CD14-positive monocyte (primary cell): ENCODE measurements at places on chromosomes 7 and 10. TPM values are rescaled to one million over a fixed set of nuclear protein-coding genes. Genes with fewer than 3 reads are reported as not detected.

SFTPA1 gene
- polyA plus RNA-seq: not detected in 2 replicates

AGAP6 gene
- polyA plus RNA-seq: 20.6 and 37.6 TPM in 2 replicates

IRF5 gene
- polyA plus RNA-seq: 155 and 225 TPM in 2 replicates

BAIAP2L1 gene
- polyA plus RNA-seq: not detected in 2 replicates

PNLIPRP2 gene
- polyA plus RNA-seq: not detected

C10orf67 gene
- not detected for polyA plus RNA-seq

SDK1 gene
- not detected for polyA plus RNA-seq

CLEC2L gene
- not detected for polyA plus RNA-seq

TMEM130 gene
- polyA plus RNA-seq: not detected

HHEX gene
- 35.7 and 51.2 TPM in 2 replicates for polyA plus RNA-seq

UBE3C gene
- polyA plus RNA-seq: 24.3 TPM

GJD4 gene
- polyA plus RNA-seq: not detected

PIK3AP1 gene
- polyA plus RNA-seq: 95.5 TPM

UPK3BL2 gene
- polyA plus RNA-seq: 0.39 TPM

DYDC2 gene
- polyA plus RNA-seq: not detected

TMEM196 gene
- not detected for polyA plus RNA-seq

DPYSL4 gene
- not detected for polyA plus RNA-seq

PNLIP gene
- polyA plus RNA-seq: not detected in 2 replicates

CPN1 gene
- not detected for polyA plus RNA-seq

TEX36 gene
- not detected in 2 replicates for polyA plus RNA-seq

EMX2 gene
- polyA plus RNA-seq: not detected in 2 replicates

WASHC2C gene
- polyA plus RNA-seq: 12.4 TPM

INTS15 gene
- 32.7 and 50.0 TPM in 2 replicates for polyA plus RNA-seq

HERPUD2 gene
- 36.1 TPM for polyA plus RNA-seq

NPM3 gene
- polyA plus RNA-seq: 3.8 TPM

LLCFC1 gene
- not detected for polyA plus RNA-seq

CC2D2B gene
- polyA plus RNA-seq: 0.08 TPM

CCL24 gene
- polyA plus RNA-seq: not detected

HTR7 gene
- polyA plus RNA-seq: 1.3 and 1.6 TPM in 2 replicates

HIP1 gene
- 12.2 and 14.8 TPM in 2 replicates for polyA plus RNA-seq
